ENCODE measurements at places on chromosomes 5 and 9.

DNA sequence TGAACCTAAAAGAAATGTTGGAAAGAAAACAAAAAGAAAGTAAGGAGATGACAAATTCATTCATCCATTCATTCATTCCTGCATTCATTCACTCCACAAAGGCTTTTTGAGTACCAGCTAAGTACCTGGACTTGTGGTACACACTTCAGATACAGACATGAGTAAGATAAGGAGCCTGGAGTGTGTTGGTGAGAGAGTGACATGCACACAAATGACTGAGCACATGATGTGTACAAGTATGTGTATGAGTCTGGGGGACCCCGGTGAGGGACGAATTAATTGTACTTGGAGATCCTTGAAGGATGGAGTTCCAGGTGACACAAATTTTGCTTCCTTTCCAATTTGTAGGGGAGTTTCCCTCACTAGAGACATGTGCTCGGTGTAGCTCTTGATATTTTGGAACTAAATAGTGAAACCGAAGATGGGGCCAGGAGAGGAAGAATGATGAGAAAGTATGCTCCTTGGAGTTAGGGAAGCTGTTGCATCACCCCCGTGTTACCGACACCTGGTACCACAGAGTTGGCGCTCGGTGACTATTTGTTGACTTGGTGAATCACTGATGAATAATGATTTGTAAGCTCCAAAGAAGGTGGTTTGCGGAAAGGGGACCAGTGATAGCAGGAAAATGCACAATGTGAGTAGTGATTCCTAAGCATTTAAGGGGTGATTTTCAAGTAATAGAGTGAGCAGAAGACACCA, 509.8 kb downstream of the CCDC171 start:
- no peak for ATAC-seq

DNA sequence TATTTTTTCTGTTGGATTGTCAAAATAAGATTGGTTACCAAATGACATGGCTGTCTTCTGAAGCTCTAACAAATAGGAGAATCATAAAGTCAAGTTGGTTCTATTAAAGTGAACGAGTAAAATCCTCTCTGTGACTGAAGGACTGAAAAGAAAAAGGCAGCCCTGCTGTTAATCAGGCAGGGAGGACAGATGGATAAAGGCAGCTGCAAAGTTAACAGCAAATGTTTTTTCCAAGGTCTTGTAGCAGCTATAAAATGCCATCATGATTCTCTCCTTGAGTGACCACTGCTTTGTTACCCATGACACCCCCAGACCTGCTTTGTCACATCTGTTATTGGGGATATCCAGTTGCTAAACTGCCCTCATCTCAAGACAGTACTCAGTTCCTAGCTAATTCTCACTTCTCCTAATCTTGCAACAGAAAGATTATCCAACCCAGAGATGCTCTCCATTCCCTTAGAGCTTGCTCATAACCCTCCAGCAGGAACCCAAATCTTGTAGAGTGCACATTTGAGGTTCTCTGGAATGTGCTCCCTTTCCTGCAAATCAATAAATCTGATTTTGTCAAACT, 89.7 kb upstream of the PARP8 start:
- ATAC-seq = no peak

DNA sequence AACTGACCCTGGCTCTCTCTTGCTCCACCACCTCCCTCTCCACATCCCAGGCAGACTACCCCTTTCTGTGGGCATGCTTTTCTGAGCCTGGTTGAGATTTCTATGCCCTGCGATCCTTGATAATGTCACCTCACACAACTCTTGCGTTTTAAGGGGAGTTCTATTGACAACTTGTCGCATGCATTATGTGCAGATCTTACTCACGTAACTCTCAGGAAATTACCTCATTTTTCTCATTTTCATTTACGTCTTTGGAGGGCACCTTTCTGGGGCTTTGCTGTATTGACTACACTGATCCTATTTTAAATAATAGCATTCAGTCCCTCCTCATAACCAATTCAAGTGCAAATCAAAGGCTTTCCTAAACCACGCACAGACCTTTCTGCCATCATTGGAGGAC, 140.4 kb upstream of the WWC1 start:
- ATAC-seq = no peak

- ATAC-seq = no peak
These were observed 236.2 kb downstream of the PRELID2 start for GRCh38 chr5:145598983-145599382.

DNA sequence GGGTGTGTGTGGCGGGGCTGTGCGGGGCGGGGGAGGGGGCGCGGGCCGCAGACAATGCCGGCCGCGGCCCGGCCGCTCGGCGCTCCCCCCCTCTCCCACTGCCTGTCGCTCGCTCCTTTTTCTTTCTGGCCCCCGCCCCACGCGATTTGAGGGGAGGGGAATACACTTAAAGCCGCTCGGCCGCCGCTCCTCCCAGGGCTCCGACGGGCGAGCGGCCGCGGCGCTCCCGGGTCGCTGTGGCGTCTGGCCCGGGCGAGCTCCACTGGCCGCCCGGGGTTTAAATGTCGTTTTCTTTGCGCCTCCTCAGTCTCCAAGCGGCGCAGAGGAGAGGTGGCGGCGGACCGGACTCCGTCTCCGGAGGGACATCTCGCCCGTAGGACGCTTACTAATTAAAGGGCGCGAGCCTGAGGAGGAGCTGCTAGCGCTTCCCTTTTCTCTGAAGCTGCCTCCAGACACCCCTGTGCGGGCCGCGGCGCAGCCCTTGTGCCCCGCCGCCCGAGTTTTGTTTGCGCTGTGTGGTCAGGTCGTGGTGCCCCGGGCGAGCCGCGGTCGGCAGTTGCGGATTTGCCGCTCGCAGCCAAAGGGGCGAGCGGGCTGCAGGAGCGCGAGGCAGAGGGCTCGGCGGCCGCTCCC, 1.4 kb downstream of the ZSWIM6 start:
- no peak for ATAC-seq

DNA sequence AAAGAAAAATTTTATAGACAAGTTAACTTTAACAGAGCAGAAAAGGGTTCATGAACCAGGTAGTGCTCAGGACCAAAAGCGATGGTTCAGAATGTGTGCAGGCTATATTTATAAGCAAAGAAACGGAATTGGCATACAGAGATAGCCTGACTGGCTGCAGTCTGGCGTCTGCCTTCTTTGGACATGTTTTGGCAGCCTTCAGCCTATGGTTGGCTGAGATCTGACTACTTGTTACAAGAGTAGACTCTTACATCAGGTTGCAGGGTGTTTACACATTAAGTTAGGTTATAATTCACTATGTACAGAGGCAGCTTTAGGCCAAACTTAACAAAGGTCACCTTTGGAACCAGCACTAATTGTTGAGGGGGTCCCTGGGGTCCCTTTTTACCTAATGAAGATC, 7.0 kb downstream of the NOP16 start:
- ATAC-seq = peak; percentile 75

DNA sequence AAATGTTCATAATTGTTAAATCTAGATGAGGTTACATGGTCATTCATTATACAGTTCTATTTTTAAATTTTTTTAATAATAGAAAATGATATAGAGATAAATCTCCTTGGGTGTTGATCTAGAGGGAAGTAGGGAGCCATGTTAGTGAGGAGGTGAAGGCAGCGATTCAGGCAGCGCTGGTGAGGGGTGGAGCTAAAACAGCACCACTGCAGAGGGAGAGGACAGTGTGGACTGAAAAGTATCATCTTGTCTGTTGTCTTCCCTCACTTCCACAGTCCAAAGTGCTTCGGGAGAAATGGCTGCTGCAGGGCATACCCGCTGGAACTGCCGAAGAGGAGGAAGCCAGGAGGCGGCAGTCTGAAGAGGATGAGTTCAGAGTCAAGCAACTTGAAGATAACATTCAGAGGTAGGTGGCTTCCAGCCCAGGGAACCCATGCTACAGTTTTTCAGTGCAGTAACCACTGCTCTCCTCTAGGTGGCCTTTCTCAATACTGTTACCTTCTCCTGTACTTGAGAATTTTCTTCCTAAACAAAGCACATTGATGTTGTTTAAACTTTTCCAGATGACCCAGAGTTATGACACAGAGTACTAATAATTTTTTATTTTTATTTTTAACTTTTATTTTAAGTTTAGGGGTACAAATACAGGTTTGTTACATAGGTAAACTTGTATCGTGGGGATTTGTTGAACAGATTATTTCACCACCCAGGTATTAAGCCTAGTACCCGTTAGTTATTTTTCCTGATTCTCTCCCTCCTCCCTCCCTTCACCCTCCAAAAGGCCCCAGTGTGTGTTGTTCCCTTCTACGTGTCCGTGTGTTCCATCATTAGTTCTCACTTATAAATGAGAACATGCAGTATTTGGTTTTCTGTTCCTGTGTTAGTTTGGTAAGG, 100.5 kb downstream of the PALM2AKAP2 start:
- no peak for ATAC-seq

DNA sequence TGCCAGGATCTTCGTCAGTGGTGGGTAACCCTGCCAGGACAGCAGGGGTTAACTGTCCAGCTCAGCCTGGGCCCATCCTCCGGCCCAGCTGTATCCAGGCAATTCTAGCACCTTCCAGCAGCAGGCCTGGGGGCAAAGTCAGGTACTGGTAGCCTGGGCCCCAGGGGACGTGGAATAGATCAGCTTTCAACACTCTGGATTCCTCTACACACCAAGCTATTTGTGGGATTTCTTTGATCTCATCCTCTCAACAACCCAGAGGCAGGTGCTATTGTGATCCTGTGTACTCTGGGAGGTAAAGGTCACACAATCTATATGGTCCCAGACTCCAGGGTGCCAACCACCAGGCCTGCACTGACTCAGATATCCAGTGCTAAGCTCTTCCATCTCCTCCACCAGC, 8.7 kb upstream of the SPOUT1 start:
- no peak for ATAC-seq

- no peak for ATAC-seq
These were observed 10.4 kb downstream of the ZNF618 start for GRCh38 chr9:113886466-113886865.

GRCh38 chr9:86664603-86665002, 282.7 kb downstream of the GAS1 start:
- ATAC-seq = no peak

DNA sequence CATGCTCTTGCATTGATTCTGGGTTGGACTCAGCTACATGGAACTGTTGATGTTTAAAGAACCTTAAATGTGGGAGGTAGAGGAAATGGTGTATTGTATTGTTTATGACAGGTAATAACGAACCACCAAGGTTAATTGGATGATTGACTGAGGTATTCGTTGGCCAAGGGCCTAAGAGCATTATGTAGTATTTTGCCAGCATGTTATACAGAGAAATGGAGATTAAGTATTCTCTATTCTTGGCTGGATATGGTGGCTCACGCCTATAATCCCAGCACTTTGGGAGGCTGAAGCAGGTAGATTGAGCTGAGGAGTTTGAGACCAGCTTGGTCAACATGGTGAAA, 59.0 kb upstream of the CDK20 start:
- ATAC-seq = no peak

DNA sequence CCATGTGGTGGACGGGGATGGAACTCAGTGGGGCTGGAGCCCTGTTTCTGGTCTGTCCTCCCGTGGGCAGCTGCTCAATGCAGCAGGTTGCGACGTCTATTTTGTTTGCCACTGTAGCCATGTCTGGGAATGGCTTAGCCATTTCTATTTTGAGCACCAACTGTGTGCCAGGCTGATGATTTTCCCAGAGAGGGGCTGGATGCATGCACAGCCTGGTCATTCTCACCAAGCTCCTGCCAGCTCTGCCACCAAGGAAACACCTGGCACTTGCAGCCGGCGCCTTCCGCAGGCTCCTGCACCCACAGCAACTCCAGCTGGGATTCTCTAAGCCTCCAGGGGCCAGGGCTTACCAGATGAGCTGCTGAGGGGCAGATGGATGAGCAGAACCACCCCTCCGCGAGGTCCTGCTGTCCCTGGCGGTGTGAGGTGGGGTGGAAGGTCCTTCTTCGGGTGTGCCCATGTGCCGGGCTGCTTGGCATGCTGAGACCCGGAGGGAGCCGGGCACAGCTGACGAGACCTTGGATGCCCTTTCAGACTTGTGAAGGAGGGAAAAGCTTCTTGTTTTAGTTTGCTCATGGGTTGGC, 151.2 kb downstream of the RXRA start:
- ATAC-seq = no peak

- ATAC-seq = no peak
These were observed 4.8 kb upstream of the ARAP3 start for GRCh38 chr5:141686648-141687416.

DNA sequence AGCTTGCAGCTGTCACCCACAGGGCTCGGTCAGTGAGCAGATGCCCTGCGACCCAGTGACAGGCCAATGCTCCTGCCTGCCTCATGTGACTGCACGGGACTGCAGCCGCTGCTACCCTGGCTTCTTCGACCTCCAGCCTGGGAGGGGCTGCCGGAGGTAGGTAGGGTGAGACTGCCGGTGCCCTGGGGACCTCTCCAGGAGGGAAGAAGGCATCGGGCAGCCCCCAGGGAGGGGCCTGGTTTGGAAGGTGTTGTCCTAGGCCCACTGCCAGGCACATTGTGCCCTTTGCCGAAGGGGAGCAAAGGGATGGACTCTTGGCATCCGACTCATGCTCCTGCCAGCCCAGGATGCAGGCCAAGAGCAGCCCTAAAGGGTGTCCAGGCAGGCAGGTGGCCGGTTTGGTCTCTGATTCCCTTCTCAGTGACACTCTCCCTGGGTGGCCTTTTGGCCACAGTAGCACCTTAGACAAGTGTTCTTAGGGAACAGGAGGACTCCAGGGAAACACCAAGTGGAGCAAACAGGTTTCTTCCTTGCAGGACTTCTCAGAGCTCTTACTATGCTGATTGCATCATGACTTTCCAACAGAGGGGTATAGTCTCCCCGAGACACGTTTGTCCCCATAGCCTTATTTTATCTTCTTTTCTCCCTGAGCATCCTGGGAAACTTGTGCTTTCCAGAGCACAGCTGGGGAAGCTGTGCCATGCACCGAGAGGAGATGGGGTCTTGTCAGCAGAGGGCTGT, 28.1 kb upstream of the AIF1L start:
- no peak for ATAC-seq

DNA sequence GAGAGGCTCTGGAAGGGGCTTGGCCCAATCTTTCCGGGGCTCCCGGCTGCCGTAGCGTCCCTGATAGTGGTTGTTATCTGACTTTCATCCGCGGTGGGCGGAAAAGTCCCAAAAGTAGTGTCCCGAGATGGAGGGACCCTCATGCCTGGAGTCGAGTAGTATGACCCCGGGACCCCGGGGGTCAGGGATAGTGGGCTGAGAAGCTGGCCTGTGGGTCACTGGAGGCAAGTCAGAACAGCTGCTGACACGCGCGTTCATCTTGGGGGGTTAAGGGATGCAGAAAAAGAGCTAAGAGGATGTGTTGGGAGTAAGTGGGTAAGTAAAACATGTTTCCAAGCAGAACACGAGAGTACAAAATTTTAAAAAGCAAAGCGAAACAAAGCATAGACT, 123.4 kb downstream of the TMEM161B start:
- no peak for ATAC-seq

DNA sequence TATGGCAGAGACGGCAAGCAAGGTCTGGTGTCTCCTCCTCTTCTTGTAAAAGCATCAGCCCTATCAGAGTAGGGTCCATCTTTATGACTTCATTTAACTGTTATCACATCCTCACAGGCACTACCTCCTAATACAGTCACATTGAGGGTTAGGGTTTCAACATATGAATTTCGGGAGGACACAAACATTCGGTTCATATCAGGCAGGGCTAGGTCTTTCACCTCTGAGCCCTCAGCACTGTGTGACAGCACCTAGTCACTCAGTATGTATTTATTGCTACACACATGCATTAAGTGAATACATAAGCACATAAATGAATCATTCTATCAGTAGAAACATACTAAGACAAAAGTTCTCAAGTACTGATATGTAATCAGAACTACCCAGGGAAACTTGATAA, 9.4 kb upstream of the BTF3 start:
- no peak for ATAC-seq

Measured in gastroesophageal sphincter (tissue), 4 donors.